ENCODE measurements at places on chromosomes 6 and 20.

- DNase-seq, result no peak
Observed at GRCh38 chr6:41717392-41717736, 18.0 kb downstream of the TFEB start.

- no peak for DNase-seq
Observed at GRCh38 chr6:131443514-131443913, 129.5 kb upstream of the ARG1 start.

- DNase-seq, result no peak
Observed at GRCh38 chr20:19543101-19543500, 215.0 kb upstream of the RIN2 start.

GRCh38 chr6:88702956-88703556 lies 260.4 kb downstream of the RNGTT start:
- no peak for DNase-seq

- no peak for DNase-seq
Observed at GRCh38 chr6:79403086-79403485, 134.1 kb downstream of the LCA5 start.

DNA sequence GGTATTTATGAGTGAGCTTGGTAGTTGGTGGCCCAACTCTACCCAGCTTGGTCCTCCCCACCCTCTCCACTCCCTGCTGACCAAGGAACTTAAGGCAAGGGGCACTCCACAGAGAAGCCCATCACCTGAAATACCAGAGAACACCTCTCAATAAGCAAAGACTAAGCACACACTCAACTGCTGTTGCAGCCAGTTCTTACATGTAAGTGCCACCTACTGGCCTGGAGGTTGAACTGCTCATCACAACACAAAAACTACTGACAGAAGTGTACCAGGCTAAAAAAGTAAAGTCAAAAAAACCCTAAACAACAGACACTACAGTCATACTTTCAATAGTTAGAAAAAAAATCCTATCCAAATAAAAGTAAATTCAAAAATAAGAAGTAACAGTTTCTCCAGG lies 146.2 kb downstream of the FAM83B start:
- DNase-seq, result no peak

DNA sequence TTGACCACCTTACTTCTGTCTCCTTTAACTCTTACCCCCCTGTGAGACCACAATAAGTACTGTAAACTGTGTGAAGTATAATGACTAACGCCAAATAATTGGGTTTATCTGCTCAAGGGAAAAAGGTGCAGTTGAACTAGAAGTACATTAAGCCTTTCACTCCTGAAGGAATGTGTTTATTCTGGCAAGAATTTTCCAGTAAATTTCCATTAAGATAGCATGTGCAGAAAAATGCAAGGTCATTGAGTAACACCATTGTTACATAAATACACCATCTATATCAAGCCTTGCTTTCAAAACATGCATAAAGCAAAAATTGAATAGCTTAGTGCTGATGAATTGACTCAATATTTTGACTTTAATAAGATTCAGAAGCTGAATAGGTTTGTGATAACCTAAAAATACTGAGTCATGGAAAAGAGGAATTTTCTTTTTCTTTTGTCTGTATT lies 65.4 kb downstream of the ARHGAP18 start:
- DNase-seq, result no peak

DNA sequence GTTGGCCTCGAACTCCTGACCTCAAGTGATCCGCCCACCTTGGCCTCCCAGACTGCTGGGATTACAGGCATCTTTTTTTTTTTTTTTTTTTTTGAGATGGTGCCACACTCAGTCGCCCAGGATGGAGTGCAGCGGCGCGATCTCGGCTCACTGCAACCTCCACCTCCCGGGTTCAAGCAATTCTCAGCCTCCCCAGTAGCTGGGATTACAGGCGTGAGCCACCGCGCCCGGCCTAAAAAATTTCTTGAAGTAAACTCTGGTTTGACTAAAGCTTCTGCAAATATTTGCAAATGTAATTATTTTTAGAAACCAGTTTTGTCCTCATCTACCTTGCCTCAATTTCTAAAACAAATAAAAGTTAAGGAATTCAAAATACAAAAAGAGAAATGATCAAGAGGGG lies 1.2 kb downstream of the IBTK start:
- no peak for DNase-seq

- no peak for DNase-seq
Observed at GRCh38 chr6:105137388-105137787, 42.4 kb downstream of the POPDC3 start.

GRCh38 chr6:34549026-34549803 lies 6.9 kb downstream of the SPDEF start:
- no peak for DNase-seq

DNA sequence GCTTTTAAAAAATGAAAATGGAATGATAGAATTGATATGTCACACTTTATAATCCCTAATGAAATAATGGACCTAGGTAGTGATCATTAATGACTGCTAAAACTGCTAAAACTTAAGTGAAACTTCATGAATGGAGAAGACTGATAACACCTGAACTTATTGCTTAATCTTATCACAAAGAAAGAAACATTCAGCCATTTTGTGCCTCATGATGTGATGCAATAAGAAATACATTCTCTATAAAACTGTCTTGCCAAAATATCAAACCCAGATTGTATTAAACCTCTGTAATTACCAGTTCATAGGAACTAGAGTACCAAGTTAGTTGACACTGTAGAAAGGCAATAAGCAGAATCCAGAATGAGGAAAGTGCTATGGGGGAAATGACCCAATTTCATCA lies 54.4 kb upstream of the COL10A1 start:
- no peak for DNase-seq

DNA sequence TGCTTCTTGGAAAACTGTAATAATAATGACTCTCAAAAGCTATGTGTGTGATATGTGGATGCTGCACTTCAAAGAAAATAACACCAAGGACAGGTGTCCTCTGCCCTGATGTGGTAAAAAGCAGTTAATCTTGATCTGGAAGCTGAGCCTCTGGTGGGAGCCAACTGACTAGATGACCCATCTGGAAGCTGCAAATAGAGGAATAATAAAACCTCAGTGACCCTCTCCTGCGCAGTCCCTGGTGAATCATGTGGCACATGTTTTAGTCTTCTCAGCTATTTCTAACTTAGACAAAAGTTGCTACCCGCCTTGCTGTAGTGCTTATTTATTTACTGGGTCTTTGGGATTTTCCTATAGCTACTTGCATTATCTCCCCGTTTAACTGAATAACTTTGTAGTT lies 47.3 kb downstream of the TP53INP2 start:
- DNase-seq, result no peak

- no peak for DNase-seq
Observed at GRCh38 chr6:155275808-155276480, 12.1 kb downstream of the CLDN20 start.

DNA sequence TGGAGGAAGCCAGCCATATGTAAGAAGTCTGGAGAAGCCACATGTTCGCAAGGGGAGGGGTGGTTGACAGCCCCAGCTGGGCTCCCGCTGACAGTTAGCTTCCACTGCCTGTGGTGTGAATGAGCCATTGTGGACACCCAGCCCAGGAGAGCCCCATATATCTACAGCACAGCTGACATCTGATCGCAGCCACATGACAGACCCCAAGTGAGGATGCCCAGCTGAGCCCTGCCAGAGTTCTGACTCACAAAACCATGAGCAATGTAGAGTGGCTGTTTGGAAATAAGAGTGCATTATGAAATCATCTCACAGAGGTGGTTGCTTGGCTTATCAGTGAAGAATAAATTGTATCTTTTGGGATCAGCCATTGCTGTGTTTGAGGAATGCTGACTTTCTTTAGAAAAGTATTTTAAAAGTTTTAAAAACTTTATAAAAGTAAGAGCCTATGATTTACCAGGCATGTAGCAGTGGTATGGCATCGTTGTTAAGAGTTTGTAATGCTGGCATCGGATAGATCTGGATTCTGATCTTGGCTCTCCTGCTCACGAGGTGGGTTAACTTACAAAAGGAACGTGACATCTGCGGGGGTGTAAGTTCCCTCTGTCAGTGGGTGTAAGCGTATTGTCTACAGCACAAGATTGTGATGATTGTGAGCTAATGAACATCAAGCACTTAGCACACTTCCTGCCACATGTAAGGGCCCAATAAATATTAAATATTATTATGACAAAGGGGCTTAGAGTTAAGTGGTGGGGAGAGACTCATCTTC lies 24.1 kb downstream of the CFAP61 start:
- no peak for DNase-seq

- DNase-seq, result no peak
Observed at GRCh38 chr6:37168811-37169495, 999 bp upstream of the PIM1 start.

DNA sequence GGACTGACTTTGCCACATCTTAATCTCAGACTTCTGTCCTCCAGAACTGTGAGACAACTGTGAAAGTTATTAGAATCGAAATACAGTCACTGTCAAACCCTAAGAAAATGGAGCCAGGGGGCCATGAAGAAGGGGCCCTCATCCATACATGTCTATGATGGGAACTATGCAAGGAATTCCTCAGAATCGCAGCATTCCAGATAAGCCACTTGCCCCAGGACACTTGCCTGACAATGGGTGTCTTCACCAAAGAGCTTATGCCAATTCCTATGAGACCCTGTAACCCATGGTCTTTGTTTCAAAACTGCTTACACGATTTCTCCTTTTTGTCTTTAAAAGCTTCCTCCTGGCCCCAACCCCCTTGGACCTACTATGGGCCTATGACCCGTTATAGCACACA lies 90.4 kb upstream of the FOXP4 start:
- no peak for DNase-seq

- no peak for DNase-seq
Observed at GRCh38 chr6:166795879-166796278, 160.5 kb downstream of the RNASET2 start.

DNA sequence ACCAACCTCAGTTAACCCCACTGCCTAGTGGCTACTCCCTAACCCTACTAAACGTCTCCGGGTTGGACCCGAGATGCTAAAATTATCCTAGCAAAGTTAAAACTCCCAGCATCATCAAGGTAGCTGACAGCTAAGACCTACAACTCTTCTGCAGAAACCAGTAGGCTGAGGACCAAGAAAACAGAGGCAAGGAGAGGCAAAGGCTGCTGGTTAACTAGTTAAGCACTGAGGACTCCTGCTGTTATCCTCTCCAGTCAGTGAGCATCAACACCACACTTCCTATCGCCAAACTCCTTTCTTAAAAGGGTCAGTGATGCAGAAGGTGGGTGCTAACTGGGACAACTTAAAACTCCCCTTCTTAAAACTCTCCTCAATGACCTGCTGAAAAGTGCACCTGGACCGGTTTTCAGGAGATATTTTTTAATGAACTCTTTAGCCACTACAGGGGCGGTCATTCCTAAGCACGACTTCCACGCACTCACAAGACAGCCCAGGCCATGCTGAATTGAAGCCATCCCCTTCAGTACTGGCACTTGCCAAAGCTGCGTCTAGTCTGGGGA lies 1.7 kb downstream of the TRERF1 start:
- no peak for DNase-seq

DNA sequence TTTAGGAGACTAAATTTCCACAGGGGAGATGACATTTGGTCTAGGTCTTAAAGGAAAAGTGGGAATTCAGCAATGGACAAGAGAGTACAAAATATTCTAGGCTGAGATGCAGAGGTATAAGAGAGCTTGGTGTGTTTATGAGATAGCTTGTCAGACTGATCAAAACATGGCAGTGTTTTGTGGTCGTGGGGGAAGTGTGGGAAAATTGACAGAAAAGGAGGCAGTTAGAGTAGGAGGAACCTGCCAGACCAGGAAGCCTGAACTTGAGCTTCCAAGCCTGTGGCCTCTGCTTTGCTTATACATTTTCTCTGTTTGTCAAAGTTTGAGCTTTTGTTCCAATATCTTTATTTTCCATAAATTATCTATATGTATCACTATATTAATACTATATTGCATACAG lies 69.5 kb upstream of the MAP3K7 start:
- no peak for DNase-seq

DNA sequence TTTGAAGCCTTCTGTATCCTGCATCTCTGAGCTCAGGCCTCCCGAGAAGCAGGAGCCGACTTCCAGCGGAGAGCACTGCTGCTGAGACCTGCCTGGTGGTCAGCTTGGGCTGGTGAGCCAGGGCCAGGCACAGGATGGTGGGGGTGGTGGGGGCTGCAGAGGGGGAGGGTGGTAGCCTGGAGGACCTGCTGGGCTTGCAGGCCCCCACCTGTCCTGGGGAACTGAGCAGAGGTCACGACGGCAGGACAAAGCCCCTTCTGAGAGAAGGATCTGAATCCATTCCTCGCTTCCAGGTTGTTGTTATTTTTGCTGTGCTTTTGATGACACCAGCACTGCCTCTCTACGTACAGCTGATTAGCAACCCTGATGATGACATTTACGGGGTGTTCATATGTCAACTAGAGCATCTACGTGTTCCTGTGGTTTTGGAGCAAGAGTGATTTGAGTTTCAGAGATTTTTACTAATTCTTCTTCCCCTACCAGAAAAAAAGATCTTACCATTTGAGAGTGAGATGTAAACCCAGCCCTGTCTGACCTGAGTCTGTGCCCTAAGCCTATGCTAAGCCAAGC lies 35.7 kb upstream of the CD93 start:
- no peak for DNase-seq

- DNase-seq, result no peak
Observed at GRCh38 chr6:5517796-5518195, 256.5 kb downstream of the FARS2 start.

- DNase-seq, result no peak
Observed at GRCh38 chr6:100160930-100161329, 166.9 kb upstream of the MCHR2 start.

DNA sequence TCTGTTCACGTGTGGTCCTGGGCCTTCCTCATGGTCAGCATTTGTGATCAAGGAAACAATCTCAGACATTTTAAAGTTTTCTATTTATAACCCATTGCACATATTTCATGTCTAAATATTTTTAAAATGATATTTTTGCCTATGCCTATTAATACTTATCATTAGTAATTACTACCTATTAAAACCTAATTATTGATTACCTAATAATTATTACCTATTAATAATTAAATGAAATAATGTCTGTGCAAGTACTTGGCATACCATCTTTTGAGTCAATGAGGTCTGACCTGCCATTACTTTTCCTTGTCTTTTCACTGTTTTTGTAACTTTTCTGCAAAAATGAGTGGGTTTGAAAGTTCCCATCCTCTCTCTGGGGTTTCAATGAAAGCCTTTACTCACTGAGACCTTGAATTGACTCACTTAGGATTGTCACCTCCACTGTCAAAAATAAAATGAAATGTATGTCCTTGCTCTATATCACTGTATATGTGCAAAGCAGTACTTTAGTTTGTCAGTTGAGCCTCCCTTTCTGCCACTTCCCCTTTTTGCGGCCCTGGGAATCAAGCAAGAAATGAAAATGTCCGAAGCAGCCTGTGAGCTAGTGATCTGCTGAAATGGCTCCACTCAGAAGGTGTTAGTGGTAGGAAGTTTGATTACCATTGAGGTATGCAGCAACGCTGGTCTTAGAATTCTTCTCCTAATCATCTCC lies 87.8 kb downstream of the L3MBTL3 start:
- no peak for DNase-seq

DNA sequence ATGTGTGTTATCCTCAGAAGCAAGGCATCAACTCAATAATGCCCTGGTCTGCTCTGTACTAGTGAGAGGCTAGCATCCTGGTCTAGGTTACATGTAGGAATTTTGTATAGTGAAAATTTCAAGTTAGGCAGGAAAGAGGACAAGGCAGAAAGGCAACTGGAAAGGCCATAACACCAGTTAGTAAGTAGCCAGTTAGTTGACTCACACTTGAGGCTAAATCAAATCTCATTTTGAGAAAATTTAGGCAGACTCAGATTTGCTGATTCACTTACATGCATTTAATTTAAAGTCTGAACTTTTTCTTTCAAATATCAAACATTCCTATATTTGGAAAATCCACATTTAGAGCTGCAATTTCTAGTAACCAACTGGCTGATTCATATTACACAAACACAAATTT lies 184.5 kb upstream of the TCF21 start:
- no peak for DNase-seq

All from NCI-H2029 treated with DMSO at 0.1 percent for 48 hours (cell line).